Activated CD8-positive, alpha-beta memory T cell treated with anti-CD3 and anti-CD28 coated beads for 4 hours (primary cell): ENCODE measurements at places on chromosomes 3 and 15.

DNA sequence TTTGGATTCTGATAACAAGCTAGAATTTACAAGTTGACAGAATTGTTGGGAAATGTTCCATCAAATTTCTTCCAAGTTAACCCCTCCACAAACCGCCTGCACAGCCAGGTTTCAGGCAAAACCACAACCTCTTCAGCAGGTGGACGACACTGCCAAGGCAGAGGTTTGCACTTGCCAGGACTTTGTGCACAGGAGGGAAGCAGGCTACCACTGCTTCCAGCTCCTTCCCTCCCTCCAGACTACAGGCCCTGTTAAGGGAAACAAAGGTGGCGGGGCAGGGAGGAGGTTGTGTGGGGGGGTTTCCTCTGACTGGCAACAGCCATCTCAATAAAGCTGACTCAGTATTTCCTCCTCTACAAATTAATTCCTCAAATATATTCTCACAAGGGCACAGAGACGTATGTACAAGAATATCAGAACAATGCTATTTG is 42.2 kb downstream of the TBC1D2B start:
- DNase-seq: peak; percentile 48

GRCh38 chr3:67384760-67385397 is 269.5 kb downstream of the SUCLG2 start:
- DNase-seq: no peak

GRCh38 chr3:52023860-52024764 is 28.4 kb upstream of the RPL29 start:
- DNase-seq: no peak

DNA sequence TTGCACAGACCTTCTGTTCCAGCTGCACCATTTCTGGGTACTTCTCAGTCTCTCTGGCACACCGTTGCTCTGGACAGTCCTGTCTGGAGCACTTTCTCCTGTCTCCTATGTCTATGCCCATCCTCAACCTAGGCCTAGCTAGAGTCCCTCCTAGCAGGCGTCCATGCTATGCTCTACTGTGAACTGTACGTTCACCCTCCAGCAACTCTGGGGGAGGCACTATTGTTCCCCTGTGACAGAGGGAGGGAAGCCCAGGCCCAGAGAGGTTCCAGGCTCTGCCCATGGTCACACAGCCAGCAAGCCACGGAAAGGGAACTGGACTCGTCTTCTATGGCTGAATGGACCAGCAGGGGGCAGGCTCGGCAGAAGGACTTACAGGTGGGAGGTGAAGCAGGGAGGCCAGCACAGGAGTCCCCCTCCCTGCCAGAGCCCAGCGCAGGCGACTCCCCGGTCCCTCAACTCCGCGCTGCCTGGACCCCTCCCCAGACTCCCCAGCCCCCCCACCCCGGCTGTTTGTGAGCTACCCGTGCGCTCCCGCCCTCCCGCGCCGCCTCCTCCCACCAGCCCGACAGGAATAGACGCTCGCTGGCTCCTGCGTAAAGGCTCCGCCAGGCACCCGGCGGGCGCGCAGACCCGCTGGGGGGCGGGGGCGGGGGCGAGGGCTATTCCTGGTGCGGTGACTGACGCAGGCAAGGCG is 1.7 kb upstream of the LINGO1 start:
- DNase-seq: no peak

- DNase-seq: no peak
Observed at GRCh38 chr3:17874636-17875035, 132.2 kb upstream of the TBC1D5 start.

- no peak for DNase-seq
Observed at GRCh38 chr3:42728668-42729364, 26.2 kb upstream of the HHATL start.

DNA sequence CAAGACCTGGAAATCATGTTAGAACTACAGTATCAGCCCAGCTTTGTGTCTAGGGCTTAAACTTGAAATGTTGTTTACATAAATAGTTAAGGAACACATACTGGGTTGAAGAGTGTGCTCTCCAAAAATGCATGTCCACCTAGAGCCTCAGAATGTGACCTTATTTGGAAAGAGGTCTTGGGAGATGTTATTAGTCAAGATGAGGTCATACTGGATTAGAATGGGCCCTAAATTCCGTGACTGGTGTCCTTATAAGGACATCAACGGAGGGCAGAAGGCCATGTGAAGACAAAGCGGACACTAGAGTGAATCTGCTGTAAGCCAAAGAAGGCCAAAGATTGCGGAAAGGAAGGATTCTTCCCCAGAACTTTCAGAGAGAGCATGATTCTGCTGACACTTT is 759.2 kb upstream of the CFAP20DC start:
- DNase-seq: no peak

GRCh38 chr3:118813472-118813871 is 221.2 kb downstream of the IGSF11 start:
- no peak for DNase-seq

GRCh38 chr3:62873761-62874710 is 1.2 kb downstream of the CADPS start:
- DNase-seq: no peak
